ENCODE measurements at places on chromosomes 11 and 22.

GRCh38 chr11:110985547-110985946 is 260.0 kb upstream of the POU2AF2 start:
- DNase-seq: no peak

DNA sequence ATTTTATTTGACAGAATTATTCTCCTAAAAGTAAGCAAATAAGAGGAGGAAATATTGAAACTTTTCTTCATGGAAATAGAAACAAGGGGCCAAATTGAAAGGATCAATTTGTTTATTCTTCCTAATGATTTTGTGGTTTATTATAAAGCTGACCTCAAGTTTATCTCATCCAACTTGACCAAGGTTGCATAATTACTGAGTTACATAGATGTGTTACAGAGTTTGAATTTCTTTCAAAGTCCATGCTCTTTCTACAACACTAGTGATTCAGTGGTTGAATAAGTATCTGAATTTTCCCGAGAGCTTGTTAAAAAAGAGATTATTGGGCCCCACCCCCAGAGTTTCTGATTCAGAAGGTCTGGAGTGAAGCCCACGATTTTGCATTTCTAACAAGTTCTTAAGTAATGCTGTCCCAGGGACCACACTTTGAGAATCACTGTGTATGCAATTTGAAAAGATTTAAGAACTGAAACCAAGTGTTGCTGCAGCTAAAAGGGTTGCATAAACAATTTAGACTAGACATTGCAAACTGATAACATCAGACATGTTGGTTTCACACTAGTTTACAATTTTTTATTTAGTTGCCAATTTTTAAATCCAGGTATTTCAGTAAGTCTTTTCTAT is 485.7 kb upstream of the ANO5 start:
- DNase-seq: no peak

DNA sequence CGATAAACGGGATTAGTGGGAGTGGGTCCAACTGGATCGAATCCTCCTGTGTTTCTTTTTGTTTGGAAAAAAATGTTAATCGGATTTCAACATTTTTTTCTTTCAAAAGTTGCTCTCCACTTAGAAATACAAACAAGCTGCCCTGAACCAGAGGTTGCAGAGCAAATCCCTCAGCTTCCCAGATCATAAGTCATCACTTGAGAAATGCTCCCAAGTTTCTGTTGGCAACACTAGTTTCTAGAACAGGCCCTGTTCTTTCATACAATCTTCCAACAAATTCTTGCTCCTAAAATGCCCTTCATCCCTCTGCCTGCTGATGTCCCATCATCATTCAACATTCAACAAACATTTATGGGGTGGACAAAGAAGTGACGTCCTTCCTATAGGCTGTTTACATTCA is 1.3 kb upstream of the MLC1 start:
- DNase-seq: no peak

DNA sequence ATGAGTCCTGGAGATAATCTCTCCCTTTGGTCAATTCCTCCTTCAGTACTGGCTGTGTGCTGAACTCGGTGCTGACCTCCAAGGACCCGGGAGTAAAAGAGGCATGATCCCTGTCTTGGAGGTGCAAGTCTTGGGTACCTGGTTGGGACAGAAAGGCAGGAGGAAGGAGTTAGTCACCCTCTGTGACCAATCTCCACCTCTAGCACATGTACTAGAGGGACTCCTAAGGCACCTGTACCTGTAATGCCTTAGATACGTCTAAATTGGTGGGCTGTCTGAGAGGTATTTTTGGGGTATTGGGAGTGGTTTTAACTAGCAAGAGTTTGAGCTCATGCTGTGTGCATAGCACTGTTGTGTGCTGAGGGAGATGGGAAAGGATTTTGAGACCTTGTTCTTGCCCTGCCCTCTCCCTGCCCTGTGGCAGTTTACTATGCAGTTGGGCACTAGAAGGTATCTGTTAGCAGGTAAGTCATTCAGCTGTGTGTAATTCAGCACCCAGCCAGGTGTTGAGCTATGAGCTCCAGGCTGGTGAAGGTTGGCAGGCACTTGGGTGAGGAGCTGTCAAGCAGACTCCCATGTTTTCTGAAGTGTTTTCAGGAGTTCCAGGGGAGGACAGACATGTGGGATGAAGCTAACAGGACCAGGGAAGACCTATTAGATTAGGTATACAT is 2.5 kb downstream of the PANX1 start:
- DNase-seq: no peak

- no peak for DNase-seq
Measured at GRCh38 chr22:40572976-40573375, 63.5 kb downstream of the MRTFA start.

GRCh38 chr22:24386937-24387471 is 40.4 kb upstream of the ADORA2A start:
- no peak for DNase-seq

DNA sequence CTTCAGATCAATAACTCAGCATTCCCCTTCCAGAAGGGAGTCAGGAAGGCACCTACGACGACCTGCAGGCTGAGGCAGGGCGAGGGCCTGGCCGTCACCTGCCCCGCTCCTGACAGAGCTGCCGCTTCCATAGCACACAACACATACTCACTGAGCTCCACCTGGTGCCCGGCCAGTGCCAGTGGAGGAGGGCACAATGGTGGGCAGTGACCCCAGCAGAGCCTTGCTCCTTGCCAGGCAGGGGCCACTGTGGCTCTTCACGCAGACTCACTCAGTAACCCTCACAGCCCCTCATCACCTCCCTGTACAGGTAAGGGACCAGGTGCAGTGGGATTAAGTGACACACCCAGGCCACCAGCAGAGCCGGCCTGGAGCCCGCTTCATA is 24.6 kb downstream of the LRFN4 start:
- DNase-seq: no peak

DNA sequence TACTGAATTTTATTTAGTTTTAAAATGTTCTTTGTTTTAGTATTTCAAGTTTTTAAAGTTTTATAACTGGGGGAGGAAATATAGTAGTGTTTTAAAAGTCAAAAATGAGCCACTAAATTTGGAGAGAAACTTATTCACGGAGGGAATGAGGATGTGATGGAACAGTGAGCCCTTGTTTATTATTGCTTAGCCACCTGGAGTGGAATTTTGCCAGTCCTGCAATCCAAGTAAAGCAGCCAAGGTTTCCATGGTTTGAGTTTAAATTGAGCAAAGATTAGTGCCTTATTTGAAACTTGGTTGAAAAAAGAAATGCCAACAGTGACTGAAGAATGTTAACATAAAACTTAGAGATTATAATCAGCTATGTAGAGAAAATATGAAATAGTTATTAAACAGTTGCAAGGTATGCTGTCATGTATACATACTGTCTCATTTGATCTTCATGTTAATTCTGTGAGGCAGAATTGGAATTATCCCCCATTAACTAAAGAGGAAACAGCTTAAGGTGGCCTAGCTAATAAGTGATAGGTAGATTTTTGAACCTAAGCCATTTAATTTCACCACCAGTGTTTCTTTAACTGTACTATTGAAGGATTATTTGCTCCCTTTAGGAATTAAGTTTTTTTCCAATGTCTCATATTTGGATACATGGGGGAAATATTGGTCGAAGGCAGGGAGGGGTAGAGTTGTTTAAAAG is 36.4 kb downstream of the SWAP70 start:
- no peak for DNase-seq

DNA sequence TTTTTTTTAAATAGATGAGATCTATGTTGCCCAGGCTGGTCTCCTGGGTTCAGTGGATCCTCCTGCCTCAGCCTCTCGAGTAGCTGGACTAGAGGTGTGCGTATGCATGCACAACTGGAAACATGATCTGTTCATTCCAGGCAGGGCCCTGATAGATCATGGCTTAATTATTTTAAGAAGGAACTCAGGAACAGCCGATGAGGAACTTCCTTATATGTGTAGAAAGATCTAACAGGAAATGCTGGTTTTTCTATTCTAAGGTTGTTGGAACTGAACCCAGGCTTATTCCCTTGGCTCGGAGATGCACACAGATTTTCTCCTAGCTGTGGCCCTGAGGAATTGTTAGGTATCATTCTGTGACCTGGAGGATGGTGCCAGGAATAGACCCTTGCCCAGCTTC is 32.4 kb downstream of the SPECC1L start:
- DNase-seq: no peak

- DNase-seq: no peak
Measured at GRCh38 chr11:17748044-17748443, 13.5 kb downstream of the KCNC1 start.

GRCh38 chr11:96127596-96127959 is 203.7 kb upstream of the MTMR2 start:
- no peak for DNase-seq

DNA sequence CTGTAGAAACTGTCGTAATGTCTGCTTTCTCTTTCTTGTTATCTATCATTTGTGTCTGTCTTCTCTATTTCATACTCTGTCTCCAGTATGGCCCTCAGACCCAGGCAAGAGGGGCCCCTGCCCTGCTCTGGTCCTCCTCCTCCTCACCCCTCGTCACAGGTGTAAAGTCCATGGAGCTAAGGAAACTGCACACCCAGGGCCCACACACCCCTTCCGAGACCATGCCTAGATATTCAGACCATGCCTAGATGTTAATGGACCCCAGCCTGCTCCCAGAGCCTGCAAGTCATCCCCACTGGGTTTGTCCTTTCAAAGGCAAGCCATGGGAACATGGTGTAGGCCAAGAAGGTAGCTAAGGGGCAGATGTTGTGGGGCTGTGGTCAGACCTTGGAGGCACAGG is 24.1 kb upstream of the ANO1 start:
- DNase-seq: no peak

DNA sequence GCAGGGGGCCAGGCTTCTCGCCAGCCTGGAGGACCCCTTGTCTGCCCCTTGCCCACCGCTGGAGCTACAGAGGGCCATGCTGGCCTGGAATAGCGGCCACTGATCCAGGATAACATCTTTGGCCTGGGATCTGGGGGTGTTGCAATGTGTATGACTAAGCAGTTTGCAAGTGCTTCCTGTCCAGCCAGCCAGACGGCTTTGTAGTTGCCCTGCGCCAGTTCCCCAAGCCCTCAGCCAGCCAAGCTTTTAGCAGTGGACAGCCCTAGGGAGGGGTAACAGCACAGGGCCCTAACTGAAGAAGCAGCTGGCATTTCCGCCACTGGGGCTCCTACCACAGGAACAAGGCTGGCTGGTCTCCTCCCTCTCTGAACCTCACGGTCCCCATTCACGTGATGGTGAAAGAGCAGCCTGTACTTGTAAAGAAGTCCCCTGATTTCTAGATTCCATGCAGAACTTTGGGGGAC is 32.1 kb downstream of the UQCR10 start:
- DNase-seq: no peak
